ENCODE measurements at places on chromosomes 5 and 9. TPM values are rescaled to one million over a fixed set of nuclear protein-coding genes. Genes with fewer than 3 reads are reported as not detected.

- DNase-seq = no peak
Observed at GRCh38 chr9:134575901-134576176, 65.8 kb upstream of the COL5A1 start.

GRCh38 chr9:112971415-112971814, 40.6 kb downstream of the ZNF883 start:
- DNase-seq = no peak

DNA sequence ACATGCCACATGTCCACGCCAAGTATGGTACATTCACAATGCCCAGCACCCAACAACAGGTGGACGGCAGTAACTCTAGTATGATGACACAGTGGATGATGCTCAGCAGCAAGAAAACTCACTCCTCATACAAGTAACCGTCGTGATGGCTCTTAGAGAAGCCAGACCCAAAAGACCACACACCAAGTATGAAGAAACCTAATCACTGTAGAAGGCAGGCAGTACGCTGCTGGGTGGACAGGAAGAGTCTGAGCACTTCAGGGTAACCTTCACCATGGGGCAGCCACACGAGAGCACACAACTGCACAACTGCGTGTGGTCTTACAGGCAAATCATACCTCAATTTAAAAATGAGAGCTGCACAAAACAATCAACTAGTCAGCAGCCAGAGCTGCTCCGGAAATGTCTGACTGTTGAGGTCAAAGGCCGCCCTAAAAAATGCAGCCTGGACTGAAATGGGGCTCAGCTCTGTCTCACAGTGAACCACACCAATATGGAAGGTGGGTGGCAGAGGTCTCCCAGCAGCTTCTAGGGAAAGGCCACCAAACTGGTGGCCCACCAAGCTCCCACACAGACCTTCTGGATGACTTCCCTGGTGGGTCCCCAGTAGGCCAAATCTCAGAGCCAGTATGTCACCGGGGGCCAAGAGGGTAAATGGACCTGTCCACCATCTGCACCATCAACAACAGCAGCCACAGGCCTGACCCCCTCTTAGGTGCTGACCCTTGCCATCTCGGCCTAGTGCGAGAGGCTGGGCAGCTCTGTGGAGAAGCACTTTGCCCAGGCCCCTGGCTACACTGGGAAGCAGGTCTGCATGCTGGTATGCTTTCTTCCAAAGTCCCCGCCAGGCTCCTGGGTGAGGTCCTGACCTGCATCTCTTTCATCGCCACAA, 17.8 kb downstream of the BICD2 start:
- DNase-seq = no peak

GRCh38 chr5:72692651-72693442, 123.6 kb upstream of the TNPO1 start:
- peak; percentile 11 for DNase-seq

The ORM1 gene
- not detected for total RNA-seq

The PTPRD gene
- total RNA-seq = 29.1 TPM

The BARHL1 gene
- total RNA-seq = not detected

DNA sequence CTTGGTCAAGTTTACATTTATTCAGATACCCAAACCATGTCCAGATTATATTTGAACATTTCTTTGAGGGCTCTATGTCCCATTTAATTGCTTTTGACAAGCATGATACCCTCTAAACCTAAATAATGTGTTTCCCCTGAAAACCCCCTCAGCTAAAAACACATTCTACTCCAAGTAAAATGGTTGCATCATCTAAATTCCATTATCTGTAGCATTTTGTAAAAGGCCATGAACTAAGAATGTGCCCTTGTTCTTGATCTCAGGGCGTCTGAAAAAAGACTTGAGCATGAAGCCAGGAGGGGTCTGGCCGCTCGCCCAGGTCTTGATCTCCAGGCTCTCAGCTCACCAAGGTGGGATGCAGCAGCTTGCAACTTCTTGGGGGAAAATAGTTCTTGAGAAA, 53.5 kb upstream of the ERCC6L2 start:
- peak; percentile 89 for DNase-seq

DNA sequence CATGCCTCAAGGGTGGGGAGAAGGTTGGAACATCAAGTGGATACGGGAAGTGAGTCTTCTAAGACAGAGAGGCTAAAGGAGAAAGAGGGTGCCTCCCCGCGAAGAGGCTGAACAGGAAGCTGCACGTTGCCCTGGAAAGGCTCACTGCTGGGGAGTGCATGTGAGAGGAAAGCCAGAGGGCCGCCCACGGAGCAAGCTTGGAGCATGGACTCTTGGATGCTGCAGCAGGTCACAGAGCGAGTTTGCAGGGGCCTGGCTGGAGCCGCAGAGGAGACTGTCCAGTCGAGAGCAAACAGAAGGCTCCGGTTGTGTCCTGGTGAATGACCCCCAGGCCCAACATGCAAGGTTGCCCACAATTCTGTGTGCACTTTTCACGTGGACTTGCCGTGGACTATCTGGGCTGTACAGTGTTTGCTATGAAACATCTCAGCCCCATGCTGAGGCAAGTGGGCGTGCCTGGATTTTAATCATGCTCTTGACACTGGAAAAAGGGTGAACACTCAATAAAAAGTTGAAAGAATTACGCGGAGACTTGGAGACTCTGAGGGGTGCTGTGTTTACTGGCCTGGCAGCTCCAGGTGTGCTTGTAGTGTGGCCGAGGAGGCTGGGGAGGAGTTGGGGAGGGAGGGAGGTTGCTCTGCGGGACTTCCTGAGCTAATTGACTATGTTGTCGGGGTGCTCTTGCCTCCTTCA, 54.5 kb upstream of the GARNL3 start:
- no peak for DNase-seq

DNA sequence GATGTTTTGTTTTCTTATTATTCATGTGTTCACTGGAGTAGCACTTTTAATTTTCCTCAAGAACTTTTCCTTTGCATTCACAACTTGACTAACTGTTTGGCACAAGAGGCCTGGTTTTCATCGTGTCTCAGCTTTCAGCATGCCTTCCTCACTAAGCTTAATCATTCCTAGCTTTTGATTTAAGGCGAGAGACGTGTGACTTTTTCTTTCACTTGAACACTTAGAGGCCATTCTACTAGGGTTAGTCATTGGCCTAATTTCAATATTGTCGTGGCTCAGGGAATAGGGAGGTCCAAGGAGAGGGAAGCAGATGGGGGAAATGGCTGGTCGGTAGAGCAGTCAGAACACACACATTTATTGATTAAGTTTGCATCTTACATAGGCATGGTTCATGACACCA, 94.0 kb downstream of the ZNF462 start:
- DNase-seq = peak; percentile 65

DNA sequence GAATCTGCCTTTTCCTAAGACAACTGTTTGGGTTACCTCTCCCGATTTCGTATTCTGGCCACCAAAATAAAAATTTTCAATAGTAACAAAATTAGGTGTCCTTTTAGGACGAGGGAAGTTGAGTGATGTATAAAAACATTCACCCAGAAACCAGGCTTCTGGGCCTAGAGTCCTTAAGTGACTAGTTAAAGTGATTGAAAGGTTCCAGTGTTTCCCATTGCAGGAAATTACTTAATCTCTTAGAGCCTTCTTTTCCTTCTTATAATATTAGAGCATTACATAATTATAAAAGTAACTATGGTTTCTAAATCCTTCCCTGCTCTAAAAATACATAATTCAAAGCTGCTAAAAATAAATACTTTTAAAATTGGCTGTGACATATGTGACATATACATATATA, 7.3 kb downstream of the MCIDAS start:
- DNase-seq = no peak

The SEC16A gene
- total RNA-seq = 12.3 TPM

The SPATA9 gene
- total RNA-seq = 3.9 TPM

The PCDHGB5 gene
- total RNA-seq = 15.4 TPM

The ZFP2 gene
- total RNA-seq = 8.7 TPM

The ADRA1B gene
- total RNA-seq = 0.48 TPM

DNA sequence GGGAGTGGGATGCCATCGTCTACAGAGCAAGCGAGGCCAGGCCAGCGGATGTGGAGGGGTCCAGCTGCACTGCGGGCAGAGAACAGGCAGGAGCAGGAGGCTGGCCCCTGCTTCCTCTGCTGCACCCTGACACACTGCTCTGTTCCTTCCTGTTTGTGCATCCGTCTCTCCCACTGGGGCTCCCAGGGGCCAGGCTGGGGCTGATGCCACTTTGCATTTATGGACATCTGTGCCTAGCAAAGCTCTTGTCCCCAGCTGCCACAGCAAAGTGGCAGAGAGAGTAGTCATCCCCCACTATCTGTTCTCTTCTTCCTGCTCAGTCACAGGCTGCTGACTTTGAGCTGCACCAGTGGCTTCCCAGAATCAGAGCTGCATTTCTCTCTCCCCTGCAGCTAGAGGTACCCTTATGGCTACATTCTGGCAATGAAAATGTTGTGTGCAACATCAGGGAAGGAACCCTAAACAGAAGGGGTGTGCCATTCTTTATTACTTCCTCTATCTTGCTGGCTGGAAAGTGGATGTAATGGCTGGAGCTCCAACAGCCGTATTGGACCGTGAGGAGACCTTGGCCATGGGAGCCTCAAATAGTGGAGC, 4.2 kb upstream of the NINJ1 start:
- no peak for DNase-seq

DNA sequence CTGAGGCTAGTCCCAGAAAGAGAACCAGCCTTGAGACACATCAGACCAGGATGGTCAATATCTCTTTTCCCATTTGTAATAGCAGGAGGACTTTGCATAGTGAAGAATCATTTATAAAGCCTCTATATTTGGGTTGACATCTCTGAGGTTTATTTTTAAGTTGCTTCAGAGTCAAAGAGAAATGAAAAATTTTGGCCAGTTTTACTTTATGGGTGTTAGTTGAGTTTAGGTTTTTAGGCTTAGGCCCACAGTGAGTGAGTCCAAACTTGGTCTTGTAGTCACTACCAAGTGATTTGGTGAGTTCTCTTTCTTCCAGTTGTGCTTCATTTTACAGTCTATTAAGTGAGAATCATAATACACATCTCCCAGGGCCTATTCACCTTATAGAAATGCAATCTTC, 5.3 kb upstream of the MEF2C start:
- DNase-seq = no peak

DNA sequence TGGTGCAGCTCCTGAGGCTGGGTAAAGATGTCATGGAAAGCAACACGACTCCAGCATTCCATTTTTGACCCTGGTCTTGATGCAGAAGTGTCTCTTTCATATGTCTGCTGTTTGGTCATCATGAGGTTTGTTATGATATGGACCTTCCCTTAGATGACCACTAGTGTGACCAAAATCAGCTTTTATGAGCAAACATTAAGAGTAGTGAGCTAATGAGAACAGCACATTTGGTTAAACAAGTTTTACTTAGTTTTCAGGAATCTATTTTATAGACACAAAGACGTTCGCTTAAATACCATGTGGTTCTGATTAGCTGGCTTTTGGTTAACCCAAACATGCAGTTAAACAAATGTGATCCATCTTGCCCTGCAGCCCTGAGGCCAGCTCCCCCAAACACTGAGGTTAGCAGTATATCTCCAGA, 56.7 kb upstream of the ACTBL2 start:
- DNase-seq = no peak

The SLC45A2 gene
- total RNA-seq = 1.2 TPM

The CLPTM1L gene
- 128 TPM for total RNA-seq

- DNase-seq = no peak
Observed at GRCh38 chr5:67520161-67520908, 323.7 kb upstream of the CD180 start.

The SDHA gene
- 84.7 TPM for total RNA-seq

- DNase-seq = no peak
Observed at GRCh38 chr9:137143459-137143858, 4.5 kb downstream of the GRIN1 start.

GRCh38 chr5:114097570-114097969, 264.3 kb upstream of the KCNN2 start:
- no peak for DNase-seq

DNA sequence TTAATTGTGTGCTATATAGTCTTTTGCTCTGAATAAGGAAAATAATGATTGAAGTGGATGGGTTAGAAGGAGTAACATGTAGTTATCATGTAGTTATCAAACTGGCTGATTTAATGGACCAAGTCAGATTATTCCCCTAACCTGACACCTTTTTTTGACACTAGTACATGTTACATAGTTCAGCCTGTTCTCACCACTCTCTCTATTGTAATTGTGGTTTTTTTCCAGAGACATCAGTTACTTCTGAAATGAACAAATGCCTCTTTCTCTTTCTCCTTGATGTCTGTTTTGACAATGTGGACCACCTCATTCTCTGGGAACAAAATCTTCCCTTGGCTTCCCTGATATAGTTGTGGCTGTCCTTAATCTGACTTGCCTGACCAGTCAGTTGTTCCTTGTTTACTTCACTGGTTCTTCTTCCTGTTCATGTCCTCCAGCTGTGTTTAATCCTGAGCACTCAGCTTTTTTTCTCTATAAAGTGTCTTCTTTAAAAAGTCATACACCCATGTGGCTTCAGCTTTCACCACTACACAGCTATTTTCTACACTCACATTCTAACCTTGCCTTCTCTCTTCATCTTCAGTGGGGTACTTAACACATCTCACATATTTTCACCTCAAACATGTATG, 243.4 kb downstream of the ARRDC3 start:
- DNase-seq = no peak

The MEIKIN gene
- total RNA-seq = not detected

DNA sequence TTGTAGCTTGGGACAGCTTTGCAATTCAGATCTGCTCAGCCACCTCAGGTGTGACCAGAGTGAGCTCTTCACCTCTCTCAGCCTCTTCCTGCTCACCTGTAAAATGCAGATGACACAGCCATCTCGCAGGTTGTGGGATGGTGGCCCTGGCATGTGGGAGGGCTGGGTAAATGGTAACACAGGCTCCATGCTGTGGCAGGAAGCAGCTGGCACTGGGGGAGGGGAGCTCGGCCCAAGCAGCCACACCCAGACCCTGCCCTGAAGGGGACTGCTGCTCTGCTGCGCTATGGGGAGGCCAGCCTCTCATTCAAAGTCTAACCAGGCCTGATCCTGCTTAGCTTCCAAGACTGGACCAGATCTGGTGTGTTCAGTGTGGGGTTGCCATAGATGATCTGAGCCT, 24.1 kb downstream of the PHF2 start:
- DNase-seq = no peak

GRCh38 chr9:130352586-130353285, 87.2 kb downstream of the HMCN2 start:
- DNase-seq = no peak

The DAPK1 gene
- 77.0 TPM for total RNA-seq
